ENCODE measurements at places on chromosomes 16 and 17.

DNA sequence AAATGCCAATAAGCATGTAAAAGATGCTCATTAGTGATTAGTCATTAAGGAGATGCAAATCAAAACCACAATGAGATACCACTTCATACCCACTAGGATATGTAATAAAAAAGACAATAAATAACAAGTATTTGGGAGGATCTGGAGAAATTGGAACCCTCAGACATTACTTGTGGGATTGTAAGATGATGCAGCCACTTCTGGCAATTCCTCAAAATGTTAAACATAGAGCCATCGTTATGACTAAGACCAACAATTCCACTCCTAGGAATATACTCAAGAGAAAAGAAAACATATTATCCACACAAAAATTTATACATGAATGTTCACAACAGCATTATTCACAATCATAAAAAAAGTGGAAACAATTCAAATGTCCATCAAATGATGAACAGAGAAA is 336.2 kb upstream of the PMFBP1 start:
- DNase-seq, result no peak

- DNase-seq, result peak; percentile 32
Measured at GRCh38 chr16:20385844-20386832, 18.4 kb downstream of the PDILT start.

DNA sequence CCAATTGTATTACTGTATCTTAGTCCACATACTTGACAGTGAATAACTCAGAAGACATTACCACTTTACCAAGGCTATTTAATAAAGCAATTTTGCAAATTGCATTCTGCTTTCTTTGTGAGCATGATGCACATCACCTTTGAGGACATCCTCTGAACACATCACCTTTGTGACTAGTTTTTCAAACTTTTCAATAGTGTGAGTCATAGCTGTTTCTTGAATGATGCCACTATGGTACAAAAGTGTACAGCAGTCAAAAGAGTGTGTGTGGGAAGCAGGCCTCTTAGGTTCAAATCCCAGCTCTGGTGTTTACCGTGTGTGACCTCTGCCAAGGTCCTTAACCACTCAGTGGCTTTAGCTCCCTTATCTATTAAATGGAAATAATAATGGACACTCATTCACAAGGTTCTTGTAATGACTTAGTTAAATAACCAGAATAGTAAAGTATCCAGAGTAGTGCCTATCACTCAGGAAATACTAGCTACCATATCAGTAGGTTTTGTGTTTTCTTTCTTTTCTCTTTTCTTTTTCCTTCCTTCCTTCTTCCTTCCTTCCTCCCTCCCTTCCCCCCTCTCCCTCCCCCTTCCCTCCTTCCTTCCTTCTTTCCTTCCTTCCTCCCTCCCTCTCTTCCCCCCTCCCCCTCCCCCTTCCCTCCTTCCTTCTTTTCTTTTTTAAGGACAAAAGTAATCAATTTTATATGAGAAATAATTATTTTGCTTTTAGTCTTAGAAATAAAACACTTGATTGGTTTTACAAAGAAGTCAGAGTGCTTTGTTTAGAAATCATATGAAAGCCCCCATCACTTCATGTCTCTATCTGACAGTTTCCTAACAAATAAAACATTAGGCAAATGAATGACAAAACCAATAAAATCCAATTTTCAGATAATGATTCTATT is 178.9 kb downstream of the MYO1D start:
- no peak for DNase-seq

DNA sequence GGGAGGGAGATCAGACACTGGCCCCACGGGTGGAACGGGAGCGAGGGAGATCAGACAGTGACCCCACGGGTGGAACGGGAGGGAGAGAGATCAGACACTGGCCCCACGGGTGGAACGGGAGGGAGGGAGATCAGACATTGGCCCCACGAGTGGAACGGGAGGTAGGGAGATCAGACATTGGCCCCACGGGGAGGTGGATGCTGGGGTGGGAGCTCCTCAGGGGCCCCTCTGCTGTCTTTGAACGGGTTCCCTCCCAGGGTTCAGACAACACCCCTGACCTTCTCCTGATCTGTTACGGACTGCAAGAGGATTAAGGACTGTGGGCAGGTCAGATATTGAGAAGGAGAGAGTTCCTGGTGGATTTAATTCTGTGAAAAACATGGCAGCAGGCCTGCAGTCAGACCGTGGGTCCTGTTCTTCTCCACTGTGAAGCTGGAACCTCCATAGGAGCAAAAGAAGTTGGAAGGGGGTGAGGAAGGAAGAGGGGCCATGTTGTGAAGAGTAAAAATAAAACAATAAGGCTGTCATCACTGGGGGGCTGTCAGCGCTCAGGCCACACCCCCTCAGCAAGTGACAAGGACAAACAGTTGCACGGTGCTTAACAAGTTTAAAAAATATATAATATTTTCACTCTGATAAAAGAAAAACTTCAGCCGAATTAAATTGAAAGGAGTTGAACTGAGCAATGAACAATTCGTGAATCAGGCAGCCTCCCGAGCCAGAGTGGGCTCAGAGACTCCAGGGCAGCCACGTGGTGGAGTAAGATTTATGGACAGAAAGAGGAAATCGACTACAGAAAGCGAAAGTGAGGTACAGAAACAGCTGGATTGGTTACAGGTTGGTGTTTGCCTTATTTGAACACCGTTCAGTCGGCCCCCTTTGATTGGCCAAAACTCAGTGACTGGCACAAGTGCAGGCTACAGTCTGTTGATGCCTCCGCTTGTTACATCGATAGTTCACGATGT is 348.7 kb upstream of the TNRC6C start:
- peak; percentile 26 for DNase-seq

GRCh38 chr17:36494674-36495073 is 8.2 kb downstream of the ZNHIT3 start:
- no peak for DNase-seq

- DNase-seq, result no peak
Measured at GRCh38 chr16:8874388-8874787, 5.6 kb upstream of the CARHSP1 start.

- DNase-seq, result no peak
Measured at GRCh38 chr16:4324492-4325252, 8.8 kb downstream of the GLIS2 start.

DNA sequence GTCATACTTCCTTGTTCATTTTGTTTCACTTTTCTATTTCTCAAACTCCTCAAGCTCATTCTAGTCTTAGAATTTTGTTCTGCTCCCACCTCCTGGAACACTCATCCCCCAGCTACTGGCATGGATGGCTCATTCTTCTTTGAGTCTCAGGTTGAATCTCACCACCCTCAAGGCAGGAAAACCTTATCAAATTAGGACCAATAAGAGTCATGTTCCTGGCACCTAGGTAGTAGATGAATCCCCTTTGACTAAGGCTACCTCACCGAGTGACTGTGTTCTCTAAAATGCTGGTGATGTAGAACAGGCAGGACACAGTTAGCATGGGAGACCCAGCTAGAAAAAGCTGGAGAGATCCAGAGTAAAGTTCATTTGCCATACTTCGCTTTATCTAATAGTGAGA is 1050.8 kb upstream of the EEF2KMT start:
- no peak for DNase-seq

DNA sequence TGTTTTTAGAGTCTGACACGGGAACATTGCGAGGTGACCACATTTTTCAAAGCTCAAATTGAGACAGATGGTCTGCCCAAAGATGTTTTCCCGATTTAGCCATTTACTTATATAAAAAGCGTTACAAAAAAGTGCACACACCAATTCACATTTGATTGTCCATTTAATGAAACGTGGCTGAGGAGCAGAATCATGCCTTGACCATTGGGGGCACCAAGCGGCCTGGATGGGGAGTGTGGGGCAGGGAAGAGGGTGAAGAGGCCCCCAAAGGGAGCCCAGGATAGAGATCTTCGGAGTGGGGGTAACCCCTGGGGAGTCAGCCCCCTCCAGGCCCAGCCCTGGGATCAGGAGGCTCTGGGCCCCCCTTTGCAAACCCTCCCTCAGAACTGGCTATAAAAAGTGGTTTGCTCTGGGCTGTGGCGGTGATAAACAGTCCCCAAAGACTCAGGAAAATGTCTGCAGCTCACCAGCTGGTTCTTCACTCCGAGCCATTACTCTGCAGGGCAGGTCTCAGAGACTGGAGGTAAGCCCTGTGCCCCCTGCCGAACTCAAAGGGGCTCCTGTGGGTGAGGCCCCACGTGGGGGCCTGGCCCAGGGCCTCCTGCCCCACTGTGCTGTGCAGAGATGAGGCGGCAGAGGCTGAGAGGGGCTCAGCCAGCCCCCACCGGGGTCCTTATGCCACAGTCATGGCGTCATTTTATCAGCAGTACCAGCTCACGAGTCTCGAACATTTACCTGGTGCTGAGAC is 105.9 kb upstream of the SEC14L1 start:
- no peak for DNase-seq

GRCh38 chr16:86848821-86849220 is 270.5 kb downstream of the FOXL1 start:
- no peak for DNase-seq
